ENCODE measurements at places on chromosomes 2 and 18.

DNA sequence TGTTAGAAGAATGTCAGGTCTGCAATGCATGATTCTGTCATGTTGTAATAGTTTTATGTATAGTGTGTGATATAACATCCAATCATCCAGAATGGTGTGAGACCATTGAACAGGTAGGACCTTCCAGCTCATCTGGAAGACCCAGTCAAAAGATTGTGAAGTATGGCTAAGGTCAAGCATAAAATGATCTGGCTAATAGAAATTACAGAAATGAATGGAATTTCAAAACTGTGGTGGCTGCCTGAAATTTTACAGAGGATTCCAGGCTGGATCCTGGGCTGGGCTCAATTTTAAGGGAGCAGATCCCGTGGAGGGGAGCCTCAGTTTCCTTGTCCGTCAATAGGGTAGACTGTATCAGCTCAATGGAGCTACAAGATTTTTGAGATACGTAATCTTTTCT is 39.1 kb downstream of the ACKR3 start:
- no peak for DNase-seq

DNA sequence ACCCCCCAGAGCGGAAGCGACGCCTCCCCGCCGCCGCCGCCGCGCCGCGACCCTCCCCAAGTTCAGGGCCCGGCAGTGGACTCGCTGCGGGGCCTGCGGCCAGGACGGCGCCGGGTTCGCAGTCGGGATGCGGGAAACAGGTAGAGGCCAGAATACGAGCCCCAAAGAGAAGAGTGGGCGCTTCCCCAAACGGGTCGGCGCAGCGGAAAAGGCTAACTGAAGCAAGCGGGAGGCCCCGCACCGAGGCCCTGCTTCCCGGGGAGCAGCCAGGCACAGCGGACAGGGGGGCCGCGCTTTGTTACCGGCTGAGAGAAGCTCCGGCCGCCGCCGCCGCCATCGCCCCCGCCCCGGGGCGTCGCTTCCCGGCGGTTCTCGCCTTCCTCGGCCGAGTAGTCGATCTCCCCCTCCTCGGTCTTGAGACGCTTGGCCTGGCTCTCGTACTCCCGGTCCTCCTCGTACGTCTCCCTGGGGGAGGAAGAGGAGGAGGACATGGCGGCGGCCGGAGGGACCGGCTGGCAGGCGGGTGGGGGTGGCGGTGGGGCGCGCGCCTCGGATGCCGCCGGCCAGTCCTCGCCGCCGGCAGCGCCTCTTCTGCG is 494 bp downstream of the HNRNPLL start:
- peak; percentile 13 for DNase-seq

- no peak for DNase-seq
Observed at GRCh38 chr2:133673305-133673905, 105.1 kb upstream of the NCKAP5 start.

DNA sequence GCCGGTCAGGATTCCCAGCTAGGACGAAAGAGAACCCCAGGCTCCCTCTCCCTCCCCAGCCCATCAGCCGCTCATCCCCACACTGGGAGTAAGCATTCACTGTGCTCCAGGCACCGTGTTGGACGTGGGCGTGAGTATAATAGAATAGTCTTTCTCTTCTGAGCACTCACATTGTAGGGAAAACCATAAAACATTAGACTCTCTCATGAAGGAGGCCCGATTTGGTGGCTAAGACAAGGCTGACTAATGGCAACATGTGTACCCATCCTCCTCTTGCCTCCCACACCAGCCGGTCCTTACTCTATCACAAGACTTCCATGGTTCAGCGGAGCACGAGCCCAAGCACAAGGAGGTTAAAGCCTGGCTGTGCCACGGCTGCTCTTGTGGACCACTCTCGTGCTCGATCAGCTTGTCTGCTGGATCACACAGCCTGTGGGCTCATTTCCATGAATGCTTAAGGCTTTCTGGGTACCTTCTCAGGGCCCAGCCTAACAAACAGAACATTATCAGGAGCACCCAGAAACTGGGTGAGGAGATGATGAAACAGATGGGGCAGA is 540.9 kb upstream of the RAB6C start:
- DNase-seq = no peak

DNA sequence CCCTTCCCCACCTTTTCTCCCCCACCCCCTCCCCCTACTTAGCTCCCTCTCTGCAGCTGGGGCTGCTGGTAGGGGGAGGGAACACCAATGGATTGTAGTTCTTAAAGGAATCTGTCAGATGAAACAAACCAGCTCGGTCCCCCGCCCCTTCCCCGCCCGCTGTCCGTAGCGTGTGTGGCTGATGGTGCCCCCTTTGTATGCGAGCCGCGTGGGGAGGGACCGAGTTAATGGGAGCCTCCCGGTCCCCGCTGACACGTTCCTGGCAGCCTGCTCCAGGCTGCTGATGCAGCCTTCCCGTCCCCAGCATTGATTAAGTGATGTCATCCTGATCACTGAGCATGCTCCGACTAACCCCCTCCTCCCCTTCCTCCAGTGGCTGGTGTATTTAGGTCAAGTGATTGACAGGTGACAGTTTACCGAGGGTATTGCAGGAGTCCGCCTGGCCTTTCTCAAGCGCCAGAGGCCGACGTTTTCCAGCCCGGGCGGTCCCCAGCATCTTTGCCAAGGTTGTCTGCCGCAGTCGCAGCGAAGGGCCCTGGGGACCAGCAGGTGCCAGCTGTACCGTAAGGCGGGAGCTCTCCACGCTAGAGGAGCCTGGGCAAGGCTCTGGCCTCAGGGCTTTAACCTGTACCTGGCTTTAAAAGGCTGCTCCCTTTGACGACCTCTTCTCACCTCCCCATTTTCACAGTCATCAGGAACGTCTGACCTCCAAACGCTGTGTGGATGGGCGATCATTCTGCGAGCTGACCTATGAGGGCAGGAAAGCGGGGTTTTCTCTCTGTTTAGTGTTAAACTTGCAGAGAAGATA is 1.8 kb downstream of the KIF5C start:
- DNase-seq = peak; percentile 9

DNA sequence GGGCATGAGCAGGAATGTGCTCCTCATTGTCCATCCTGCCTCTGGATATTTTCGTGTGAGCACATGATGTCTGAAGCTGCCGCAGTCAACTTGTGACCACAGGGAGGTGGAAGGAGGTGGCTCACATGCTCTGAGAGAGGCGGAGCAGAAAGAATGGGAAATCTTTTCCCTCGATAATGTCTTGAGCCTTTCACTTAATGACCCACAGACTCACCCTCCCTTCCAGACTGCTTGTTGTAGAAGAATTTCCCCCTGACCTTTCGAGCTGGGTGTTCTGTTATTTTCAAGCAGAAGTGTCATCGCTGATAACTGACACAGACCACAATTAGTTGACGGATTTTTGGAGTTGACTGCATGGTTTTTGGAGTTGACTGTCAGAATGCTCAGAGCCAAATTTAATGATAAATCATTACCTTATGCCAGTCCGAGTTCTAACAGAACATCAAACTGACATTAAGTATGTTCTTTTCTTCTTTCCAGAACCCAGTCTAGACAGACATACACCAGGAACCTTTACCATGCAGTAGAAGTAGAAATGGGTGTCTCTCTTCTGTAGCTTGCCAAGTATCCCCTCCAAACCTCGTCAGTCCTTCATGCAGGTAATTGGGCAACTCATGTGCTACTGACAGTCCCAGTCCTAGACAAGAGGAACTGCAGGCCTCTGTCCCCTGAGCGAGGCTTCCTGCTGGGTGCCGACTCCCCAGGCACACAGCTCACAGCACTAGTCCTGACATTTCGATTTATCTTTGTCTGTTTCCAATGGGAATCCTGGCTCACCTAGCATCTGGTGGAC is 29.4 kb upstream of the RTTN start:
- no peak for DNase-seq

DNA sequence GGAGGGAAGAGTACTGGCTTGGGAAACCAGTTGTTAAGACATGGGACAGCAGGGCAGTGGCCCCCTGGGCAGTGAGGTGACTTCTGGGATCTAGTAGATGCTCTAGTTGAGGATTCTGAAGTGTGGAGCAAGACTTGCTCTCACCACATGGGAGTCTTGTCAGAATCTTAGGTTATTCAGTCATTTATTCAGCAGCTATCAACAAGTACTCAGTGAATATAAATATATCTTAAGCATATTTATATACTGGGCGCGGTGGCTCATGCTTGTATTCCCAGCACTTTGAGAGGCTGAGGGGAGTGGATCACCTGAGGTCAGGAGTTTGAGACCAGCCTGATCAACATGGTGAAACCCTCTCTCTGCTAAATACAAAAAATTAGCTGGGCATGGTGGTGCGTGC is 20.0 kb downstream of the STON1 start:
- DNase-seq = no peak

DNA sequence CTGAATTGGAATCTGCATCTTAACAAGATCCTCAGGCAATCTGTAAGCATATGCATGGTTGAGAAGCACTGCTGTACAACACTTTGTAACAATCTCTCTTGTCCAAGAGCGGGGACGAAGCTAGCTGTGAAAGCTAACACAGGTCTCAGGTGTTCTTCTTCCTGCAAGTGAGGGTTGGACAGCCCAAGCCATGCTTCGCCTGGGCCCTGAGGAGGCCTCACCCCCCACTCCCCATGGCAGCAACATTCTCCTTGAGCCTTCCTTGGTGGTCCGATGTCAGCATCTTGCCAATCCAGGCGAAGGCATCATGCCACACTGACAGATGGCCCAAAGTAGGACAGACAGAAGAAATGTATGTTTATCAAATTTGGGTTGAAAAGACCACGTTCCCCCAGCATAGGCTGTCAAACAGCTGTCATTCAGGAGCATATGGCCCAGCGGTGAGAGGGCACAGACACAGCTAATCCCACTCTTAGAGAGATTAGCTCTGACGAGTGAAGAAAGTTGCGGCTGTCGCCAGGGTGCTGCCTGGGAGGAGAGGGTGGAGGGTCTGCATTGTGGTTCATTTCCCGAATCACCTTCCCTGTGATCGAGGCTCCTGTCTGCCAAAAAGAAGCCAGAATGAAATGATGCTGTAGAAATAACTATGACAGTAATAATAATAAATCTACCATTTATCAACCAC is 344.7 kb downstream of the MYCN start:
- DNase-seq = no peak

DNA sequence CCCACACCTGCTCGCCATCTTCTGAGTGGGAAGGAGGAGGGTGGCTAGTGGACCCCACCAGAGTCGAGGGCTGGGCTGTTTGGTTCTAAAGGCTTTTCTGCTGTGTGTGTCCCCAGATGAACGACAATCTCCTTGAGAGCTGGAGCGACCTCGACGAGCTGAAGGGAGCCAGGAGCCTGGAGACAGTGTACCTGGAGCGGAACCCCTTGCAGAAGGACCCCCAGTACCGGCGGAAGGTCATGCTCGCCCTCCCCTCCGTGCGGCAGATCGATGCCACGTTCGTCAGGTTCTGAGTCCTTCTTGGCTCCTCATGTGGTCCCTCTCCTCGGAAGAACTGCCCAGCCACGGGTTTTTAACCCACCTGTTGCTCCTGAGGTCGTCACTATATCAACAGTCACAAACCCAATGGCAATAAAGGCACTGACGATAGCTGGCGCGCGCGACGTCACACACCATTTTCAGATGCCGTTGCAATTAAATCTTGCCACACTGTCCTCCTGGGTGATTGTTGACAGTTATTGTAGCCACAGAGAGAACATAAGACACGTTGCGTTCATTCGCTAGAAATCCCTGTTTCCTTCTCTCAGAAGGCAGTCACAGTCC is 5.8 kb upstream of the ANO7 start:
- DNase-seq = no peak
